ENCODE measurements at places on chromosomes 1 and 21.

DNA sequence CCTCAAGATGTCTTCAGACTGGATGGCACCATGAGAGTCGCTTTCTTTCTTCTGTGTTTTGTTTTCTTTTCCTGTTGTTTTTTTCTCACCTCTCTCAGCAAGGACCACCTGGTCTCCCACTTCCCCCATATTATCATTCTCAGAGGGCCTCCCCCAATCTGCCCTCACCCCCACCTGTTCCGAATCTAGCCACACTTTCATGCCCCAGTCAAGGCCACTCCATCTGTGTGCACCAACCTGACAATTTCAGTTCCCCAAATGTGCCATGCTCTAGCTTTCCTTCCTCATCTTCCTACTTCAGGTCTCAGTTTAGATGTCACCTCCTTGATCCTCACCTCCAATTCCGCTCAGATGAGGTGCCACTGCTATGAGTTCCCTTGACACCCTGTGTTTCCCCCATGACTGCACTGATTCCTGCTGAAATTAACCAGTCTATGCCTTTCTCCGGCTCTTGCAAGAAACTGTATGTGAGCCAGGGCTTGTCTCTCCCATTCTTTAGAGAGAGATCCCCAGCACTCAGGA lies 146.2 kb downstream of the PLPP3 start:
- DNase-seq: no peak

DNA sequence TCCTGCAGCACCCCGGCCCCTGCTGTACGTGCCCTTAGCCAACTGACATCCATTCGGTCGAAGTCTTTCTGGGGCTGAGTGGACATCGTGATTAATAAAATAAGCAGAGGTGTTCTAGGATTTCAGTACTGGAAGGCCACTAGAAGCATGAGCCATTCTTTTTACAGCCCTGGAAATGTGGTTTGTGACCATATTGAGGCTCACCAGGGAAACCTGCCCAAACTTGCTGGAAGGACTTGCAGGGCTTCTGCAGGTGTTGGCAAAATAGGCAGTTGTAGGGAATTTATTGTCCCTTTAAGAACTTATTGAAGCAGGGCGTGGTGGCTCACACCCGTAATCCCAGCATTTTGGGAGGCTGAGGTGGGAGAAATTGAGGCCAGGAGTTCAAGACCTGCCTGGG lies 80.8 kb downstream of the DOP1B start:
- DNase-seq: no peak

DNA sequence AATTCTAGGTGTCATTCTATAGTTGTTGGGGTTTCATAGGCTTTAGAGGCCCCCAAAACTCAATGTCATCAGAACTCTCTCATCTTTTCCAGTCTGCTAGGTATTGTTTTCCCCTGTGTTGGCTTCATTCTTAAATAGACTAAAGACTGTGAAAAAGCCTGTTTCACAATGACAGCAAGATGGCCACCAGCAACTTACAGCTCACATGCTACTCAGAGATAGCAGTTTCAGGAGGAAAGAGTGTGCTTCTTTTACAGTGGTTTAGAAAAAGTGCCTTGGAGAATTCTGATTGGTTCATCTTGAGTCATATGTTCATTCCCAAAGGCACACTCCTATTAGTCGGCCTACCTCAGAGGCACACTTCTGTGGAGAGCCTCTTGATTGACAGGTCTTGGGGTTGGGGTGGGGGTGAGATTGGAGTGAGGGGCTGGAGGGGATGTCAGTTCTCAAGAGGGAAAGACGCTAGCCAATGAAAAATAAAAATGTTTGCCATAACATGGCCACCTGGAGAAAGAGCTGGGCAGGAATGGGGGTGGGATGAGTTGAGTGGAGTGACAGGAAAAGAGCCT lies 8.5 kb downstream of the IL23R start:
- no peak for DNase-seq

DNA sequence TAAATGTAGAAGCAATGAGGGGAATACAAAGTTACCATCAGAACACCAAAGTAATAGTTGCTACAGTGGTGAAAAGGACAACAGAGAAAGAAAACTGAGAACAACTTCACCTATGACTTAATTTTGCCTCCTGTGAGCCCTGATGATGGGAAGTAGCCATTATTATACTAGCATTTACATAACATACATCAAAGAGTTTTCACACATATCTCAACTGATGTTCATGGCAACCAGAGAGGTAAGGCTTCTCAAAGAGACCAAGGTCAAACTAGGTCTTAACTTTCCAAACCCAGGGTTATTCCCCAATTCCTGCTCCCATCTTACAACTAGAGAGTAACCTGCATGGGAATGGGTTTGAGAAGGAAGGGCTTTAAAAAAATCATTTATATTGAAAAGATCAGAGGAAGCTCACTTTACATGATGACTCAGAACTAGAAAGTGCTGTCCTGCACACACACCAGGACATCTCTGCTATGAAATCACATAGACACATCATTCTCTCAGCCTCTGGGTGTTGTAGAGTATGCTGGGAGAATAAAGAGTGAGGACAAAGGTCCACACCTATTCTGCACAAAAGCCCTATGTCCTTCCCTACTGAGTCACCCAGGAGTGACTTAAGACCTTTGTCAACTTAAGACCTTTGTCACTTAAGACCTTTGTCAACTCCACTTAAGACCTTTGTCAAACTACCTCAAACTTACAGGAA lies 179.7 kb downstream of the TNFSF18 start:
- no peak for DNase-seq

DNA sequence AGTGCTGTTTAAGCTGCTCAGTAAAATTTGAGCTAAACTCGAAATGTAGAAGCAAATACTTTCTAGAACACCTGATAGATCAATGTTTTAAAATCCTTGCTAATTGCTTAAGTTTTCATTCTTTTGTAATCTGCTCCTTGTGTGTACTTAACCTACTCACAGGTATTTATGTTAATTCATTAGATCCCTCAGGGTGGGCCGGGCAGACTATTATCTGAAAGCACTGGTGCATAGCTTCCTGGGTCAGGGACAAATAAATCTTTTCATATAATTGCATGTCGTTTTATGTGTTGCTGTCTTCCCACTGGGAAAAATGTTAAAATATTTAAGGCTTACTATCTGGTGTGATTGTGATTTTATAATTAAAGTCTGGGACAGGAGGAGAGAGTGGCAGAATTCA lies 440.5 kb downstream of the SMYD3 start:
- no peak for DNase-seq

GRCh38 chr1:44947063-44947773 lies 39.2 kb downstream of the EIF2B3 start:
- no peak for DNase-seq

All from activated CD4-positive, alpha-beta T cell treated with anti-CD3 and anti-CD28 coated beads for 4 hours (primary cell).